Aorta (tissue), 5 donors: ENCODE measurements at places on chromosomes 7 and 10. TPM values are rescaled to one million over a fixed set of nuclear protein-coding genes. Genes with fewer than 3 reads are reported as not detected.
A peak's percentile ranks its signal among the peaks of the same experiment; 100 is the strongest.

DNA sequence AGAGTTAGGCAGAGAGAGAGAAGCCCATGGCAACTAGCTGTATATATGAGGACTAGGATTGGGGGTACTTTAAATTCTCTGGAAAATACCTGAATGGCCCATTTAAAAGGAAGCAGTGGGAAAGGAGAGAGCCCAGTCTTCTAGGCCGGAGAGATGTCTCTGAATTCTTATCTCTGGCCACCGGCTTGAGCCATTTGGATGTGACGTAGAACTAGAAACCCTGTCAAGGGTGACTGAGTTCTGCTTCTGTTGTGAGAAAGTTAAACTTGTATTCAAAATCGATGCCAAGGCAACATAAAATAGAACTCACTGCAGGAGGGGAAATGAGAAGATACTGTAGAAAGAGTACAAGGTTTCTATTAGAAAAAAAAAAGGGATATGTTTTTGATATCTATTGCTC is 6.3 kb upstream of the GSTK1 start:
- DNase-seq, result no peak

DNA sequence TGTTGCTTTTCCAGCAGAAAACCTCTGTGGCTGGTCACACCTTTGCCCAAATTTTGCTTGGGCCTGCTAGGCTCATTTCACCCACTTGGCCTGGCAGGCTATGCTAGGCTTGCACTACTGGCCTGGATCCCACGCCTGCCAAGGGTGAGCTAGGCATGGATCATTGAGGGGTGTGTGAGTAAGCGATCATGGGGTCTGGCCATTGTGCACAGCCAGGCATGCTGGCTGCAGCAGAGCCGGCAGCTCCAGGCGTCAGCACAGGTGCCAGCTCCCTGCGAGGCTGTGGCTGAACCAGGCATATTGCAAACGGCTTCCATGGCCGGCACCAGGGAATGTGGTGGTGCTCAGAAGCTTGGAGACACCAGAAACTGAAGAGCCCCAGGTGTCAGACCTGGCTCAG is 19.2 kb downstream of the CFAP70 start:
- DNase-seq, result no peak

GRCh38 chr7:129906700-129907099 is 46.1 kb downstream of the UBE2H start:
- no peak for DNase-seq

DNA sequence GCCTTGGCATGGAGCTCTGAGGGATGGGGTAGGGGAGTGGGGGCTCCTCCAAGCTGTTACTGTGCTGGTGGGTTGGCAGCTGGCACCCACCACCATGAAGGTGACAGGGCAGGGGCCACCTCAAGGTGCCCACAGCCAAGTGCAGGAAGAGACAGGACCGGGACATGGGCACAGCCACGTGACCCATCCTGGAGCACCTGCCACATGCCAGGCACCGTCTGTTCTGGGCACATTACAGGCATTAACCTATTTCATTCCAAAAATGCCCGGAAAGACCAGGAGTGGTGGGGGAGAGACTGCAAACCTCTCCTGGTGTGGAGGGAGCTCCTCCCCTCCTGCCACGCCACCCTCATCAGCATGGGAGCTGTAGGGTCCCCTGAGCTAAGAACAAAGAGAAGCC is 56.7 kb downstream of the CAMK2B start:
- no peak for DNase-seq

GRCh38 chr7:21011153-21011552 is 224.5 kb upstream of the SP8 start:
- no peak for DNase-seq

DNA sequence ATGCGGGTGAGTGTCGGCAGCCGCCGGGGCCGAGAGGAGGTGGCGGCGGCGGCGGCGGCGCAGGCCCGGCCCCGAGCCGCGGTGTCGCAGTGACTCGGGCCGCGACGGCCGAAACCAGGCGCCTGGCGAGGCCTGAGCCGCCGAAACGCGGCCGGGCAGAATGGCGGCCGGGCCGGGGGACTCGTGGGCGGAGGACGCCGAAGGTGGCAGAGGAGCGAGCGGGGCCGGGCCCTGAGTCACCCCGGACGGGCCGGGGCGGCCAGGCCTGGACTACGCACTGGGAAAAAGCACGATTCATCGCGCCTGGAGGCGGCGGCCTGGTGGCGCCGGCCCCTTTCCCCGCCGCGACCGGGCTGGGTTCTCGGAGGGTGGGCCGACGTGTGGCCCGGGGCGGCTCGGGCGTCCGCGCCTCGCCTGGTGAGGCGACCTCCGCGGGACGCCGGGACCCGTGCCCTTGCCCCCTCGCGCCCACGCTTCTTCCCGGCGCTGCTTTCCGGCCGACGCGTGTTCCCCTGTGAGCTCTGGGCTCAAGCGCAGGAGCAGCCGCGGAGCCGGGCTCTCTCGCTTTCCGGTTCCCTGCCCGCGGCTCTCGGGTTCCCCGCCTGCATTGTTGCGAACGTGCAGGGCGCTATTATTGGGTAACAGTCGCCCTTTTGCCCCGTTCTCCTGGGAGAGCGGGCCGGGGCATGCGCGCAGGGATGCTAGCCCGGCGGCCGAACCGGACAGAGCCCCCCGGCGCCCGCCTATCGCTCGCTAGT is 500 bp downstream of the CUL1 start:
- peak; percentile 88 for DNase-seq

GRCh38 chr10:127410030-127410429 is 139.1 kb upstream of the NPS start:
- DNase-seq, result no peak

HELLS gene
- total RNA-seq, result 10.8 TPM

SEMA4G gene
- 4.2 TPM for total RNA-seq

AGAP5 gene
- total RNA-seq, result 8.1 TPM

KLF14 gene
- not detected for total RNA-seq

CADPS2 gene
- total RNA-seq, result 15.2 TPM
